Glomerular endothelial cell (primary cell): ENCODE measurements at places on chromosomes 4 and X.

DNA sequence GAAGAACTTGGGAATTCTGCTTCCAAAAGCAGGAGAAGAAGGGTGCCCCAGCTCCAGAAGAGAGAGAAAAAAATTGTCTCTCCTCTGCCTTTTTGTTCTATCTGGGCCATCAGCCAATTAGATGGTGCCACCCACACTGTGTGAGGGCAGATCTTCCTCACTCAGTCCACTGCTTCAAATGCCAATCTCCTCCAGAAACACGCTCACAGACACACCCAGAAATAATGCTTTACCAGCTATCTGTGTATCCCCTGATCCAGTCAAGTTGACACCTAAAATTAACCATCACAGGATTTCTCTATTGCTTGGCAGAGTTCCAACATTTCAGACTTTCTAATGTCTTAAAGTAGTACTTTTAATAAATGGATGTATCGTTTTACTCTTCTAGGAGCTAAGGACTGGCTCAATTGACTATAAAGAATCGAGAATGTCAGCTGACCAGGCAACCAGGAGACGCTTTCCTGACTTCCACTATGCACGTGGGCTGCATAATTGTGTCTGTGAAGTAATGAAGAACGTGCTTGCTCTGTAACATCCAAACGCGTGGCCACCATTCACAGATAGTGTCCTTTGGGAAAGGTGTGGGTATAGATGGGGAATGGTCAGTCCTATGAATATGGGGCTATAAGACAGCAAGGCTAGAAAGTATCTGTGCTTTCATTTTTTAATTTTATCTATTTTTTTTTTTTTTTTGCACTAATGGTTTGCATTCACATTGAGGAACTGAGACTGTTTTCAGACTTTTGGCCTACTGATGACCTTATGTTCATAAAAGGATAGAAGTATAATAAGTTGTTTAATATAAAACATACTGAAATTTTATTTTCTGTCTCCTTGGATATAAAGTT, 9.9 kb upstream of the SMIM20 start:
- no peak for DNase-seq

DNA sequence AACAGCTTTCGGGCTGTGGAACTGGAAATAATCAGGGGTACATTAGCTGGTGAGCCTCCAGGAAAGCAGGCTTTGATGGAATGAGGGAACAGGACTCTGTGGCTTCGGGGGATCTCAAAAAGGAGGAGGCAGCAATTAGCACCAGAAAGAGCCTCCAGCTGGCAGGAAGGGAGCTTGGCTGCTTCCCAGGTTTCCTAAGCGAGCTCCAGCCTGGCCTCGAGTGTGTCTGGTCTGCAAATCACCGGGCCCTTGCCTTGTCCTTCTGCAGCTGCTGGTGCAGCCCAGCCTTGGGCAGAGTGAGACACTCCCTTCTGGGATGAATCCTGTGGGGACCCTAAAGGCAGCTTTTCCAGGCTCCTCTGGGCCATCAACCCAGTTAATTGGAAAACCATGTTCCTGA, 10.7 kb upstream of the PDHA1 start:
- DNase-seq: no peak

- no peak for DNase-seq
These were observed 30.8 kb downstream of the NOP14 start for GRCh38 chr4:2932321-2932950.

GRCh38 chr4:65033899-65034298, 624.6 kb upstream of the TECRL start:
- DNase-seq: no peak

DNA sequence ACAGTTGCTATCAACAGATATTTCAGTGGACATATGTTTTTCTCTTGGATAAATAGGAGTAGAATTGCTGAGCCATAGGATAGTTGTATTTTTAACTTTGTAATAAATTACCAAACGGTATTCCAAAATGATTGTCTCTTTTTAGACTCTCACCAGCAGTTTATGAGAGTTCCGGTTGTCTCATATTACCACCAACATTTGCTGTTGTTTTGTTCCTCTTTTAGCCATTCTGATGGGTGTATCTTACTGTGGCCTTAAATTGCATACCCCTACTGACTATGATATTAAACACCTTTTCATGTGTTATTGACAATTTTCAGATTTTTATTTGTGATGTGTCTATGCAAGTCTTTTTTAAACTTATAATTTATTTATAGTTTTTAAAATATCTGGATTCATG, 39.7 kb downstream of the SNX25 start:
- DNase-seq: no peak

GRCh38 chr4:13920111-13920875, 292.8 kb upstream of the BOD1L1 start:
- no peak for DNase-seq

DNA sequence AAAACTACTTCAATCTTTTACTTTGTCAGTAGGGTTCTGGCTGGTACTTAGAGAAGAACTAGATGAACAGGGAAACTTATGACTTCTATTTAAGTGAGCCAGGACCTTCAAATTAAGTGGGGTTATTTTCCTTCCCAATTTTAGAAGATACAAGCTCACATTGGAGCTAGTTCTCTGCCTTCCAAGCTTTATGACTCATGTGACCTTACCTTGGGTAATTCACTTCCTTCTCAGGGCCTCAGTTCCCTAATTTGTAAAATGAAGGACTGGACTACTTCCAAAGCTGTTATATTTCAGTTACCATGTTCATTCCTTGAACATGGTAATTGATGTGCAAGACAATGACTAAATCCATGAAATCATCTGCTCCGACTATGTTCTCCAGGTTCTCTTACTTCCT, 32.0 kb upstream of the DCX start:
- no peak for DNase-seq

DNA sequence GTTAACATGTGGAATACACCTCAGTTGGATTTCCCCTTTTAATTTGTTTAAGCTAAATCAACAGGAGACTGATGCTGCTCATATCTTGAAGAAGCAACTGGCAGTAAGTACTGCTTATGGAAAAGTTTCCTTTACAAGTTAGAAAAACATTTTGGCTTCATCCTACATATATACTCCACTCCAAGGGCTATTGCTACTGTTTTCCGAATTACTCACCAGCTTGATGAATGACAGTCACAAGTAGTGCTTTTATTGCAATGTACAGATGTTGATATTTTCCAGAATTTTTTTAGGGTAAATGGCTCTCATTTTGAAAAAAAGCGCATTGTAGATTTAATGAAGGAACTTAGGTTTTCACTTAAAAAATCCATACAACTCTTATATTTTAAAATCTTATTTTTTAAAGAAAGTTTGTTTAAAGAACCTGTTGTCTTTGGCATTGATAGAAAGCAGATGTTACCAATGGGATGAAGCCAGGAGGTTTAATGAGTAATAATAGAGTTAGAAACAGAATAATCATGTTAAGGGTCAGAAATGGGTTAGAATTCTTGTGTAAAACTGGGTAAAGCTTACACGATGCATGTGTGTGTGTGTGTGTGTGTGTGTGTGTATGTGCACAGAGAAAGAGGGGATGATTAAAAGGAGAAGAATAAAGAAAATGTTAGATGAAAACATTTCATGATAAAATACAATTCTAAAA, 272.9 kb downstream of the CFAP299 start:
- no peak for DNase-seq

DNA sequence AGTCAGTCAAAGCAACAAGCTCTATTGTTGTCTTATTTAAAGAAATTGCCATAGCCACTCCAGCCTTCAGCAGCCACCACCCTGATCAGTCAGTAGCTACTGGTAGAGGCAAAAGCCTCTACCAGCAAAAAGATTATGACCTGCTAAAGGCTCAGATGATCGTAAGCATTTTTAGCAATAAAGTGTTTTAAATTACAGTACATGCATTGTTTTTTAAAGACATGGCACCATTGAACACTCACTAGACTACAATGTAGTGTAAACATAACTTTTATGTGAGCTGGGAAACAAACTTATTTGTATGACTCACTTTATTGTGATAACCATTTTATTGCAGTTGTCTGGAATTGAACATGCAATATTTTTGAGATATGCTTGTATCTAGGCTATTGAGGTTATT, 32.3 kb upstream of the DYNLT3 start:
- no peak for DNase-seq

DNA sequence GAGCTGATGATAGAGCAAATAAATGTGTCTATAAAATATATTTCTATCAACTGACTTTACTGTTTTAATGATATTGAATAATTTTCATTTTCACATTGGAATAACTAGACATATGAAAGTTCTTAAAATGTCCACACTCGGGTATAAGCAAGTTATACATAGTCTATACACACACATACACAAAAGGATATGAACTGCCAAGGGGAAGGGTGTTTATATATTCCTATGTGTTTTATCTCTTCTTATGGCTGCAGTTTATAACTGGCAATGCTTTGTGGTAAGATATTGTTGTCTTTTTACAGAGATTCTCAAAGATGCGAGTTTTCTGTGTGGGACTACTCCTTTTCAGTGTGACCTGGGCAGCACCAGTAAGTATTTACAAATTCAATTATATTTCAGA, 1.6 kb downstream of the MEPE start:
- DNase-seq: no peak

DNA sequence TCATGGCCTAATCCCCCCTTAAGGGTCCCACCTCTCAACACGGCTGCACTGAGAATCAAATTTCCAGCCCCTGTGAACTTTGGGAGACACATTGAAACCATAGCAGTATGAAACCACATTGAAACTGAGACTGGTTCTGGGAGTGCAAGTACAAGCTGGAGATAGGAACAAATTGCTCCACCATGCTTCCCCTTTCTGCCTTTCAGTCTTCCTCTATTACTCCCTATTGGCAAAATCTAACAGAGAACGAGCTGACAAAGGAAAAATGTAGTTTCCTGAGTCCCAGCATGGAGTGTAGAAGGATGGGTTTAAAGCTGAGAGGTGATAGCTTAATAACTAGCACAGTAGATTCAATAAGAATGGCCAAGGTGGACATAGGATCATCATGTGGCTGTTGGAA, 161.7 kb upstream of the RPL34 start:
- DNase-seq: no peak

DNA sequence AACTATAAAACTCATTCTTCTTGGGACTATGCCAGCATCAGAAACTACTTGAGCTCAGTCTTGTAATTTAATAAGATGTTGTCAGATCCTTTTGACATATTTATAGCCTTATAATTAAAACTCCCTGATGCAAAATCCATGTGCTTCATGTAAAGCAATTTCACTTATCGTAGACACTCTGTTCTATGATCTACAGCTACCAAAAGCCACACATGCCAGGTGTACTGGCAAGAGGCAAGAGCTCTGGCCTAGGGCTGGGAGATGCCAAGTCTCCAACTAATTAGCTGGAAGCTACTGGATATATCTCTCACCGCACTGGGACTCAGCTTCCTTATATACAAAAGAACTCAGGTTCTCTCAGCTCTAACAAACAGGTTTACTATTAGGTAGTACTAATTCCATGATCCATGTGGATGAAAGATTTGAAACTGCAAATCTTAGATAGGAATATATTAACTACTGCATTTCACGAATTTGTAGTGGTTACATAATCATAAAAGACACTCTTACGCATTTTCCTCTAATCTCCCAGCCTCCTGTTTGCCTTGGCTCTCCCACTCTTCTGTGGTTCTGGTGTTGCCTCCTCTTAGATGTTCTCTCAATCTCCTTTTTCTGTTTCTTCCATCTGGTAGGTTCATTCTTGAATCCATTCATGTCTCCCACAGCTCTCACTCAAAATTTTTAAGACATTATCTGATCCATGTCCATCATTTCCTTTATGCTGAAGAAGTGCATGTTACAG, 103.0 kb downstream of the HHIP start:
- no peak for DNase-seq
